ENCODE measurements at places on chromosomes 12 and 14.

DNA sequence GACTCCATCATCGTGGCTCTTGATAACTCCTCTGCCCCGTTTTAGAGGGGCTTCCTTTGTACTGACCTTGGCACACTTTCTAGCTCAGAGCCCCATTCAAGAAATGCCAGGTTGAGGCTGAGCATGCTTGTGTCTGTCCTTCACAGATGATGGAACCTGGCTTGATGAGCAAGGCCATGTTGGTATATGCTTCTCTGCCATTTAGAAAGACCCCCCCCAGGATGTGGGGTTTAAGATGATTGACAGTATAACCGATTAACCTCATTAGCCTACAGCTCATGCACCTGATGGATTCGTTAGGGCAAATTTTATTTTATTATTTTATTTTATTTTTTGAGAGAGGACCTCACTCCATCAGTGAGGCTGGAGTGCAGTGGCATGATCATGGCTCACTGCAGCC is 21.0 kb downstream of the BATF start:
- DNase-seq: no peak

DNA sequence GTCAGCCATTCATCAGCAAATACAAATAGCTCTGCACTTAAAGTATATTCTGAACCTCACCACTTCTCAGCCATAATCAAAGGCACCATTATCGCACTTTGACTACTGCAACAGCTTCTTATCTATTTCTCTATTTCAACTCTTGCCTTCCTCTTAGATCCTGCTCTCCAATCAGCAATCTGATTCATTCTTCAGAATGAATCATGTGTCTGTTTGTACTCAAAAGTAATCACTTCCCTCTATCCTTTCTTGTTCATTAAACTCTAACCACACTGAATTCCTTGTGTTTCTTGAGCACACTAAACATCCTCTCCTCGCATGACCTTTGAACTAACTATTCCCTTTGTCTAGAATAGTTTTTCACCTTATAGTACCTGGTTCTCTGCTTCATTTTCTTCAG is 12.8 kb upstream of the OR4E1 start:
- DNase-seq: no peak

- no peak for DNase-seq
These were observed 4.5 kb upstream of the LTBP2 start for GRCh38 chr14:74616507-74616906.

DNA sequence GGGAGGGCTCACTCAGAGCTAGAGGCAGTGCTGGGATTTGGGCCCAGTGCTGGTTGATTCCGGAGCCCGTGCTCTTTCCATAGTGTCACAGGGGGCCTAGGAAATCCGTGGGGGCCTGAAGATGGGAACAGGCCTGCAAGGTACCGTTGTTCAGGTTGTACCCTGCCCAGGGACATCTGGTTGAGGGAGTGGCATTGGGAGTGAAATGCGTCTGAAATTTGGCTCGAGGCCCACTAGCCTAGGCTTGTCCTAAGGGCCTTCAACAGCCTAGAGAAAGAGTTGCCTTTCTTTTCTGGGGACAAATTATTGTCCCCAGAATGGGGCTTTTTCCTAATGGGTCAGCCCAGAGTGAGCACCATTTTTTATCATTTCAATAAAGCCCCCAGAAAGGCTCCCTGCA is 26.4 kb upstream of the FAM222A start:
- no peak for DNase-seq

DNA sequence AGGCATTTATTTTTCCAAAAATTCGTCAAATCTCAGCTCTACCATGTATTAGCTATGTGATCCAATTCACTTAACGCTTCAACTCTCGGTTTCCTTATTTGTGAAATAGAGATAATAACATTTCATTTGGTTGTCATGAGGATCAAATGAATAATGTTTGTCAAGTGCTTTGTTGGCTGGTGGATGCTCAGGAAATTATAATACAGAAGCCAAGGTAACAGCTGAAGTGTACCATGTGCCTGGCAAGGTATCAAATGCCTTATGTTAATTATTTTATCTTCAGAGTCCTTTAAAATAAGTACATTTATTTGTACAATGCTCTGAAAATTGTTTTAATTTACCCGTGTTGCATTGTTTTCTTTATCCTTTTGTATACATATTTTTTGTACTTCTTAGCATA is 6.1 kb upstream of the PRKCH start:
- no peak for DNase-seq

GRCh38 chr14:103156651-103157378 is 33.6 kb downstream of the TNFAIP2 start:
- DNase-seq: no peak

DNA sequence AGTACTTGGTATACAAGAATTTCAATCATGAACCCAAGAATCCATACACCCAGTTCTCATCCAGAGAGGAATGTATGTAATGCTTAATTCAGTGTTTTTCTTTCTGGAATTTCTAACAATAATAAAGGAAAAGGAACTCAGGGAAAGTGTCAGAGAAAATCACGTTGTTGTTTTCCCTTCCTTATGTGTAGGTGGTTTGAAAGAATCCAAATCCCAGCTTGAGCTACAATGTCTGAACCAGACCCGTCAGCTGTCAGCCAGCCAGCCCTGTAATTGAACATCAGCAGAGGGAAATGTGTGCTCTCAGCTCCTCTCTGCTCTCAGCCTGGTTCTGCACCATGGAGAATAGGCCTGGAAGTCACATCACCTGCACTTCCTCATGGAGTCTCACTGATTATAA is 126.5 kb downstream of the TMEM30B start:
- DNase-seq: no peak

DNA sequence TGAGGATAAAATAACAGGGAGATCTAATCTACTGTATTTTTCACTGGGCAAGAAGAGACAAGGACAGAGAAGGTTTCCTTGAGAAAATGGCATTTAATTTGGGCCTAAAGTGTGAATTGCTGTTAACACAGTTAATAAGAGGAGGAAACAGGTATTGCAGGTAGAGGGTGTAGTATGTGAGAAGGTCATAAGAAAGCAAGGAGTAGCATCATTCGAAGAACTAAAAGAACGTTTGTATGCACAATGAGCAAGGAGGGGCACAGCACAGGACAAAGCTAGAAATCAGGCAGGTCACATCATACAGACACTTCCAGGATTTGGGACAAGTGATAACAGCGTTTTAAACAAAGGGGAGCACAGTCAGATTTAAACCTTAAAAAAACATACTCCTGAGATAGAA is 85.1 kb upstream of the PLEKHA5 start:
- no peak for DNase-seq

- DNase-seq: no peak
These were observed 15.6 kb downstream of the SYNE3 start for GRCh38 chr14:95500772-95501401.
